ENCODE measurements at places on chromosomes 1 and 21.

DNA sequence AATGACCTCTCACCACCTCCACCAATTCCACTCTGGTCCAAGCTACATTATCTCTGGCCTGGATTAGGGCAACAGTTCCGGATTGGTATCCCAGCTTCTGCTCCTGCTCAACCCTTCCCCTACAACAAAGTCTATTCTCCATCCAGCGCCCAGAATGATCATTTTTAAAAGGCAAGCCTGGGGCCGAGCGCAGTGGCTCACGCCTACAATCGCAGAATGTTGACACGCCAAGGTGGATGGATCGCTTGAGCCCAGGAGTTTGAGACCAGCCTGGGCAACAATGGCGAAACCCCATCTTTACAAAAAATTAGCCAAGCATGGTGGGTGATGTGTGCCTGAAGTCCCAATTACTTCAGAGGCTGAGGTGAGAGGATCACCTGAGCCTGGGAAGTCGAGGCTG is 2.2 kb downstream of the LYST start:
- DNase-seq, result no peak

DNA sequence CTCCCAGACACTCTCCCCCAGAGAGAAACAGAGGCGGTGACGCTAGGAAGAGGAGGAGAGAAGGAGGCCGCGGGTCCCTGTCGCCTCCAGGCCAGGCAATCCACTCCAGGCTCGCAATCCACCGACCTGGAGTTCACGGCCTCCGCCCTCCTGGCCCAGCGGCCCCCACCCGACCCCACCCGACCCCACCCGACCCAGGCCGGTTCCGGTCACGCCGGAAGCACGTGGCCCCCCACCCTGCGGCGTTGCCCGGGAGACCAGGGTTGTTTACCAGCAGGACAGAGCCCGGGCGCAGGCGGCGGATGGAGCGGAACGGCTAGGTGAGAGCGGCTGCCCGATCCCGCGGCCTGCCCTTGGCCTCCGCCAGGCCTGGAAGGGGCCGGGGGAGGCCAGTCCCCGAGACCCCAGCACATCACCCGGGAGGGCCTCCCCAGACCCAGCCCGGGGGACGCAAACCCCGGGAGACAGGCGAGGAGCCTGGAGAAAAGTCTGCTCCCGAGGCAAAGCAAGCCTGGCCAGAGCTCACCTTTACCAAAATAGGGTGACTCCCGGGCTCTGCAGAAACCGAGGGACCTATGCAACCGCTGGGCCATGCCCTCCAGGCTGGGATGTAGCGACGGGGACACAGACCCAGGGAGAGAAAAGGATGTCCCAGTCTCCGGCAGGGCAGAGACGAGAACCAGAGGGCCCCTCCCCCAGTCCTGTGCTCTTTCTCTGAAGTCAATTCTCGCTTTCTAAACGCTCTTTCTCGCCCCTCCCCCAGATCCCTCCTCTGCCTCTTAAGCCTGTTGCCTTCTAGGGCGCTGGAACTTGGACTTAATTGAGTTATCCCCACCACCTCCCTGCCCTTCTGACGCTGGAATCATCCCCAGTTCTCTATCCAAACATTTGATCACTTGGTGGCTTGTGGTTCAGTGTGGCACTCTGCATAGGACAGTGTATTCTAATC is at the start of the genes PLA2G2C and UBXN10:
PLA2G2C (minus strand) TSS at position 685 of the 949 bp plus-strand sequence. CDS start 9,155 bp downstream, outside the sequence.
UBXN10 (plus strand) TSS at position 263 of the 949 bp plus-strand sequence. CDS start 4,466 bp downstream, outside the sequence.
- DNase-seq, result no peak

DNA sequence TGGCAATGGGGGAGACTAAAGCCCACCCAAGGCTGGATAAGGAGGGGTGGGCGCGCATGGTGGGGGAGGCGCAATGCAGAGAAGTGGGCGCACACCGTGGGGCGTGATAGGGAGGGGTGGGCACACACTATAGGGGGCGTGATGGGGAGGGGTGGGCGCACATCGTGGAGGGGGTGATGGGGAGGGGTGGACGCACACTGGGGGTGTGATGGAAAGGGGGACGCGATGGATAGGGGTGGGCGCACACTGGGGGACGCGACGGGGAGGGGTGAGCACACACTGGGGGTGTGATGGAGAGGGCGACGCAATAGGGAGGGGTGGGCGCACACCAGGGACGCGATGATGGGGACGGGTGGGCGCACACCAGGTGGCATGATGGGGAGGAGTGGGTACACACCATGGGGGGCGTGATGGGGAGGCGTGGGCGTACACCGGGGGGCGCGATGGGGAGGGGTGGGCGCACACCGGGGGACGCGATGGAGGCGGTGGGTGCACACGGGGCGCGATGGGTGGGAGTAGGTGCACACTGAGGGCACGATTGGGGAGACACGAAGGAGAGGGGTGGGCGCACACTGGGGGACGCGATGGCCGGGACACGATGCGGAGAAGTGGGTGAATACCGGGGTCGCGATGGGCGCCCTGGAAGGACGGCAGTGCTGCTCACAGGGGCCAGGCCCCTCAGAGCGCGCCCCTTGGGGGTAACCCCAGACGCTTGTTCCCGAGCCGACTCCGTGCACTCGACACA is 929 bp downstream of the SUMO3 start:
- DNase-seq, result no peak

DNA sequence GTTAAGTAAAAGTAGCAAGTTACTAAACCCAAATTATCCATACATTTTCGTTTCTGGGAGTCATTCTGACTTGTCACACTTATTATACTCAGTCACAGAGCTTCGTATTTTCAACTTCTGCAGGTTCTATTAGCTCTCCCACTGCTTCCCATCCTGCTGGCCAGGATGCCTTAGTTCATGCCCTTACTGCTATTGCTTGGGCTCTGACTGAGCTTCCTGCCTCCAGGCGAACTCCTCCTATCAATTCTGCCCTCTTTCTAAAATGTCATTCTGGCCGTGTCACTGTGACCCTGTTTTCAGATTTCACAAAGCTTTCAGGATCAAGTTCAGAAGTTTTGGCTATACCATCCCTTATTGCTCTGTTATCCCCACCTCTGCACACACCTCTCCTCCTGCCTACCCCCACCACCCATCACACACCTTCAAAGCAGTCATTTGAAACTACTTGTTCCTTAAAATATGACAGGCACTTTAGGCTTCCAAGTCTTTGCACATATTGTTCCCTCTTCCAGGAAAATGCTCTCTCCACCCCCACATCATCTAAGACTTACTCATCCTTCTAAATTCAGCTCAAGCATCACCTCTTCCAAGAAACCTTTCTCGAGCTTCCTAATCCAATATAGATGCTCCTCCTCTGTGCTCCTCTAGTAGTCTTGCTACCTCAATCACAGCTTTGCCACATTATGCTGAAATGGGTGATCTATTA is 278.0 kb downstream of the BRINP2 start:
- no peak for DNase-seq

DNA sequence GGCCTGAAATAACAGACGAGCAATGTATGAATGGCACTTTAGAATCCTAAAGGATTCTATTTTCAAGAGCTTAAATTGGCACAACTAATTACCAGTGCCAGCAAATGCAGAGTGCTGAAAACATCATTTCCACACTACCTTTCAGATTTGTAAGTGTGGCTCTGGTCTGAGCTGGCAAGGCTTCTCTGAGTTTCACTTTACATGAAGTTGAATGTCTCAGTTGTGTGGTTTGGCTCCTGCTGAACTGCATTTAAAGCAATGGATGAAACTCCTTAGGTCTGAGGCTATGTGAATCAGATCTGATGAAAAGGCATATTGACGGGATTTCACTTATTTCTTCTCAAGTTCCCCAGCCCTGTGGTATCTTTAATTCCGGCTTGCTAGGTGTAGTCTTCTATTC is 114.8 kb upstream of the PTGFR start:
- peak; percentile 70 for DNase-seq

GRCh38 chr1:94538243-94538827 is 3.2 kb downstream of the F3 start:
- no peak for DNase-seq

GRCh38 chr1:55382806-55383305 is 167.7 kb upstream of the USP24 start:
- DNase-seq, result no peak

GRCh38 chr1:229148041-229148671 is 122.8 kb upstream of the RAB4A start:
- no peak for DNase-seq
